ENCODE measurements at places on chromosomes 12 and 14. TPM values are rescaled to one million over a fixed set of nuclear protein-coding genes. Genes with fewer than 3 reads are reported as not detected.

The PDE3A gene
- 3.8 TPM for polyA plus RNA-seq

The OVCH1 gene
- polyA plus RNA-seq = 0.05 TPM

The COCH gene
- polyA plus RNA-seq = 1.5 TPM

The ORAI1 gene
- polyA plus RNA-seq = 31.3 TPM

The BATF gene
- polyA plus RNA-seq = 8.9 TPM

The KRT85 gene
- not detected for polyA plus RNA-seq

The LUM gene
- 745 TPM for polyA plus RNA-seq

The DCAF11 gene
- 52.5 TPM for polyA plus RNA-seq

The KRT2 gene
- not detected for polyA plus RNA-seq

The FGFR1OP2 gene
- polyA plus RNA-seq = 37.3 TPM

GRCh38 chr12:14961466-14962152 is at the start of gene ARHGDIB:
Gene ARHGDIB (minus strand): TSS chr12:14961601. CDS start chr12:14950712, 10,889 bp downstream.
- peak; percentile 48 for DNase-seq

DNA sequence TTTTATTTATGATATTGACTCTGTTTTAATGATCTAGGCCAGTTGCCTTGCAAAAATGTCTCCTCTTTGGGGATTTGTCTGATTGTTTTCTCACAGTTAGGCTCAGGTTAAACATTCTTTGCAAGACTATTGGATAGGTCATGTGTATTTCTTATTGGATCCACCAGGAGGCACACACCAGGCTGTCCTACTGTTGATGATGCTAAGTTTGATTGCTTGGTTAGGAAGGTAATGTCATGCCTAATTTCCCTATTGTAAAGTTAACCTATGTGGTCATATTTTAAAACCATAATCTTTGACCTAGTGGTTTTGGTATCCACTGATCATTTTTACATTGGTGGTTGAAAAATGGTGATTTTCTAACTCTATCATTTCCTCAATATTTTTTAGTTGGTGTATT is 137.1 kb downstream of the BRMS1L start:
- no peak for DNase-seq

- DNase-seq = no peak
These were observed 85.3 kb upstream of the OVCH1 start for GRCh38 chr12:29582677-29583272.

DNA sequence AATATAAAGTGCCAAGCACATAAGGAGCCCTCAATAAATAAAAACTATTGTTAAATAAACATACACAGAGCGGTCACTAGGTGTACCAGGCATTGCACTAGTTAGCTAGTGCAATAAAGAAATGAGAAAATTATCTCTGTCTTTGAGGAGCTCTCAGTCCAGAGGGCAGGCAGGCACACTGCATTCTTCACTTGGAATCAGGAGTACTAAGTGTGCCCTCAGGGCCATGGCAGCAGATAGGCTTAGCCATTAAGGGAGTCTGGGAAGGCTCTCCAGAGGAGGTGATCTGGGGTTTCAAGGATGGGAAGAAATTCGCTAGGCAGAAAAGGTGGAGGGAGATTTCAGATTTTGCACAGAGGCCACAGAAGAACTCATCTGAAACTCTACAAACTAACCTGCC is 9.1 kb downstream of the ABCD4 start:
- no peak for DNase-seq

GRCh38 chr14:75905147-75905904 is 76.5 kb downstream of the TGFB3 start:
- no peak for DNase-seq

DNA sequence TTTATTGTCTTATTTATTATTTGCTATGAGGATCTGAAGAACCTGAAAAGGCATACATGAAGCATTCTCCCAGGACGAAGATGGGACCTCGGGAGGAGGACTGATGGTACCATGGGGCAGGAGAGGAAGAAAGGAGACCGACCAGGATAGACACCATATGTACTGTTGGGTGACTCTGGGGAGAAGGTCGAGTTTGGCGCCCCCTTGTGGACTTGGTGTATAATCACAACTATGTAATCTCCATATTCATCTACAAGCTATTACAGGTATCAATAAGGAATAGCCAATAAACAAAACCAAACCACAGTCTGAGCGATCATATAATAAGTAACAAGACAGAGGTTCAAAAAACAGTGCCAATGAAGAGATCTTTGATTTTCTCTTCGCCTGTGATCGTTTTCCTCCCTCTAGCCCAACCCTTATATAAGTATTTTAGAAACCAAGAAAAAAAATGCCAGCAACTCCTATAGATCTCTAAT is 139.1 kb downstream of the SPTSSA start:
- DNase-seq = no peak

DNA sequence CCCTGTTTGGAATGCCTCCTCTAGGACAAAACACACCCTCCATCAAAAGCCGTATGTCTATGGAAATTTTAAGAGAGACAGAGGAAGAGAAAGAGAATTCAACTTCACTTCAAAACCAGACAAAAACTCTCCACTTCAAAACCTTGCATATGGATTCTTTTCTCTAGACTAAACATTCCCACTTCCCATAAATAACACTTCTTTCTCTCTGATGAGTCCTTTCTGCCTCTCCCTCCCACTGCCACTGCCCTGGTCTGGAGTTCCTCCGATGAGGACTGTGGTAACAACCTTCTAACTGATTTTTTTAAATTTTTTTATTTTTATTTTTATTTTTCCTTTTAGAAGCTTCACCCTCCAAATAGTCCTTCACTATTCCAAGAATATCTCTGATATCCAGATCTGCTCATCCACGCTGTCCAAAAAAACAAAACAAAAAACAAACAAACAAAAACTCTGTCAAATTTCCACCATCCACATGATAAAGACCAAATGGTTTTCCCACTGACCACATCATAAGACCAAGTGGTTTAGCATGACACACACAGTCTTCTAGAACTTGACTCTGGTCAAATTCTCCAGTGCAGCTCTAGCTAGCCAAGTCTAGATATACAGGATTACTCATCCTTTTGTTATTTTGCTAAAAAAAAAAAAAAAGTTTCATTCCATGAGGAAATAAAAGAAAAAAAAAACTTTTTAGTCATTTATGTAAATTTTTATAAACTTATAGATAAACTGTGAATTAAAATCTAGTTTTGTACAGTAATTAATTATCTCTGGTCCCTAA is 256.0 kb downstream of the PPFIA2 start:
- no peak for DNase-seq

DNA sequence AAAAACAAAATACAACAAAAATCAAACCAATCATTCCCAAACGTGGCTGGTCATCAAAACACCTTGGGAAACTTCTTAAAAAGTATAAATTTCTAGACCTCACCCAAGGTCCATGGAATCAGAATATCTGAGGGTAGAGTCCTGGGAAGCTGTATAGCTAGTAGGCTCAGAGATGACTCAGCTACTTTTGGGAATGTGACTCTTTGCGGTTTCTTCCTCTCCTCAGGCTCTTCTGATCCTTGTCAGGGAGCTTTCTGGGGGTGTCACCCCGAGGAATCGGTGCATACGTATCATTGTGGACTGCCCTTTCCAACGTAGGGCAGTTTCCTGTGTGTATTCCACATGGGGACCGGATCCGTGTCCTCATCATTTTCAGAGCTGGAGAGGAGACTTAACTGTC is 14.8 kb downstream of the JDP2 start:
- DNase-seq = no peak

DNA sequence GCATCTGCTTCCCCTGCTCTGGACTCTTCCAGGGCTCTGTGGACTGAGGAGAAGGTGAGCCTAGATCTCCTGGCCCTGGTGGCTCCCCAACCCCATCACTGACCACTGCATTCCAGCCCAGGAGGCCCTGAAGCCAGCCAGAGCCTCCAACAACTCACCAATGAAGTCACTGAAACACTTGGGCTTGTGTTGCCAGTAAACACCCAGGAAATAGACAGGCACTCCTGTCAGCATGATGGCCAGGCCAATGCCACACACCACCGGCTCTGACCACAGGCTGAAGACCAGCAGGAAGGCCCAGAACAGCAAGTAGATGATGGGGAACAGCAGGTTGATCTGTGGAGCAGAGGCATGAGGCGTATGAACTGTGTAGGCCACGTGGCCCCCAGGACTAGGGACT is 8.8 kb upstream of the CEBPE start:
- DNase-seq = no peak

DNA sequence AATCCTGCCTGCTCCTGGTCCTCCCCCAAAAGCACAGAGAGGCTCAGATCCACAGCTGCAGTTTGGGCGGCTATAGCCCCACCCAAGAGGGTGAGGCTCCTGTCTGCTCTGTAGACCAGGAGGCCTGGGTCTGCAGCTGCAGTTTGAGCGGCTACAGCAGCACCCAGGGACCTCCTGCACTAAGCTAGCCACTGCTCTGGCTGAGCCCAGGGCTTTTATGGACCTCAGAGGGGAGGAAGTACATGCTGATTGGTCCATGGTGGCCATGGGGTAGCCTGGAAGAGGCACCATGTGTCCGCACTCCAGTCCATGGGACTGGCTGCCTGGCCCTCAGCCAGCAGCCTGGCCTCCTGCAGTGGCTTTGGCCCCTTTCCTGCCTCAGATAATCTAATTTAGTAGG is 49.6 kb upstream of the GSC start:
- no peak for DNase-seq

DNA sequence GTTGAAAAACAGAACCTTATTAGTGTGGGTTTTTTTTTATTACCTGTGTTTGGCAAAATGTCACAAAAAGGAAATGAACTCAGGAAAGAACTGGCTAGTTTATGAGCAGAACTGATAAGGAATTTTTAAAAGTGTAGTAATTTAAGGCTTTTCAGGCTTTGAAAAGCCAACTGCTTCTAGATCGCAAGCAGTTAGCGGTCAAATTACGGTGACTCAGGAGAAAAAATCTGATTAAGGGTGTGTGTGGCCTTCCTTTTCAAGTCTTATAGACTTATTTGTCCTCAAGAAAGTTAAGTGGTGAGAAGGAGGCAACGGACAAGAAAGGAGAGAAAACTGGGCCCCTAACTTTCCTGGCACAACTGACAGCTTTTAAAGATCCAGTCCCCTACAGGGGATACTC is 33.4 kb downstream of the PDZRN4 start:
- DNase-seq = no peak

DNA sequence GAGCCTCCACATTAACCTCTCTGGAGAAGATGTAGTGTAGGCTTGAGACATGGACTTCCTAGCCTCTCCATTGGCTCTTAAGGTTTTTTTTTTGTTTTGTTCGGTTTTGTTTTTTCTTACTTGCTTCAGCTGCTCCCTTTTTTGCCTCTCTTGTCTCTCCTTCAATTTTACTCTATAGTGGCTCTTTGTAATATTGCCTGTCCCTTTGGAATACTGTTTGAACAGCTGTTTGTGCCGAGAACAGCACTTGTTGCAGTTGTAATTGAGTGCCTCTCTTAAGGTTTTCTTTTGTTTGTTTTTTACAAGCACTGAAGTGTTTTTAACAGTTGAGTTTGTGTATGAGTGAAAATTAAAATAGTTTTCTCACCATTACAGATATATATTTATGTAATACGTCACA is 567.7 kb downstream of the LRFN5 start:
- no peak for DNase-seq

DNA sequence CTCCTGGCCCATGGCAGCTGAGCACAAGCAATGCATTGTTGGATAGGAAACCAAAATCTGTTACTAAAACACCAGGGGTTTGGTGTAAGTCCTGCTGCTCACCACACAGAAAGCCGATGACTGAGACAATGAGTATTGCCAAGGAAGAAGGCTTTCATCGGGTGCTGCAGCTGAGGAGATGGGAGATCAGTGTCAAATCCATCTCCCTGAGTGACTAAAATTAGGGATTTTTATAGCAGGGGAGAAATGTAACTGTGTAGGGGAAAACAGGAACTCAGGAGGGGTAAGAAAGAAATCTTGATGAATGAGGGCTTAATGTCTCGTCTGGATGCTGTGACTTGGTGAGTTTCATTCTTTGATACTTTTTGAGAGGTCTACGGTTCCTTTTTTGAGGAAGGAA is 97.9 kb downstream of the KCNMB4 start:
- DNase-seq = no peak

- no peak for DNase-seq
These were observed 118.2 kb upstream of the TMCC3 start for GRCh38 chr12:94768398-94769046.

- no peak for DNase-seq
These were observed 8.2 kb upstream of the A2M start for GRCh38 chr12:9123781-9124382.

- DNase-seq = no peak
These were observed 389.8 kb downstream of the NUAK1 start for GRCh38 chr12:105748806-105749600.

DNA sequence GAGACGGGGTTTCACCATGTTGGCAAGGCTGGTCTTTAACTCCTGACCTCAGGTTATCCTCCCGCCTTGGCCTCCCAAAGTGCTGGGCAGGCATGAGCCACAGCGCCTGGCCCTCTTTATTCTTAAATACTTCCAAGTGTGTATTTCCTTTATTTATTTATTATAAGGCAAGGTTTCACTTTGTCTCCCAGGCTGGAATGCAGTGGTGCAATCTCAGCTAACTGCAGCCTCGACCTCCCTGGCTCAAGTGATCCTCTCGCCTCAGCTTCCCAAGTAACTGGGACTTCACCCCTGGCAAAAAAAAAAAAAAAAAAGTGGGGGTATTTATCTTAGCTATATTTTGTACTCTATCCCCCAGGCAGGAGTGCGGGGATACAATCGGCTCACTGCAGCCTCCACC is 6.8 kb downstream of the FAM216A start:
- no peak for DNase-seq

GRCh38 chr12:119024356-119024755 is 43.0 kb downstream of the SRRM4 start:
- no peak for DNase-seq

DNA sequence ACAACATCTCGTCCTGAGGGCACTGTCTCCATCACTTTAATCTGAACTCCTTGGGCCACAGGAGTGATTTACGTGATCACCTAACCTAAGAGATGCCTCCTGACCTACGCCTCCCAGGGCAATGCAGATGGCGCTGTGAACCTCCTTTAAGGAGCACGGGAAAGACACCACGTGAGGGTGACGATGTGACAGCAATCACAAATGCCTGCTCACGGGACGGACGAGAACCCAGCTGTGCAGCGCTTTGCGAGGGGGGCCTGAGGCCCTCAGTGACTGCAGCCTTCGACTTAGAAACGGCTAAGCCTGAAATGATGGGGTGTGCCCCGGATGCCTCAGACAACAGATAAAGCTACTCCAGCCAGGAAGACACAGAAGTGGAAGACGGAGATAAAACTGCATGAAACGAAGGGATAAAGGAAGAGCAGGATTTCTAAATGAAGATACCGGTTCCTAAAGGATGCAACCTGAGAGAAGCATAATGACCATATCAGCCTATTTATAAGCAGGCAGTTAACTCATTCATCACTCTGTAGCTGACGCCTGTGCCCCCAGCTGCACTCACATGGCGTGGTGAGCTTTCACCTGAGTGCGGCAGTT is 13.9 kb upstream of the GOLGA3 start:
- no peak for DNase-seq

DNA sequence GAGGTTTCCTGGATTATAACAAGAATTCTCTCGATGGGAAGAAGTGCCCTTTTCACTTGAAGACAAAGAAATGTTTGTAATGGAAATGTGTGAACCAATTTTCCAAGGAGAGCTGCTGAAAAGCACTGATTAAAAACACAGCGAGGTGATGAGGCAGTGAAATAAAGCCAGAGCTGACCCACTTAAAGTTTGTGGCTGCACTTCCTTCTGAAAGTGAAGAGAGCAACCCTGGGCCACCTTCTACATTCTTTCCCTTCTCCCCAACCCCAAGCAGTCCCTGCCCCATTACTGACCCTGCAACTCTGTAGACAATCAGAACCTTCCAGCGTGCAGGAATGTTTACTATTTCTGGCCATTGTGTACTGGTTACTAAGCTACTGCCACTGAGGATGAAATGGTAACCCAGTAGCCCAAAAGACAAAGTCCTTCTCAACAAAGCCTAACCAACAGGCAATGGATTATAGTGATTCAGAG is 173.9 kb downstream of the TTC7B start:
- no peak for DNase-seq
